PC-9 (cell line): ENCODE measurements at places on chromosomes 7 and 10. TPM values are rescaled to one million over a fixed set of nuclear protein-coding genes. Genes with fewer than 3 reads are reported as not detected.

CYP3A5 gene
- total RNA-seq, result 2.0 and 3.2 TPM in 2 replicates

VSTM2A gene
- total RNA-seq, result not detected in 2 replicates

TSPAN33 gene
- total RNA-seq, result 5.8 and 9.6 TPM in 2 replicates

CADPS2 gene
- 9.9 and 11.9 TPM in 2 replicates for total RNA-seq

ZNF853 gene
- total RNA-seq, result 7.9 and 13.5 TPM in 2 replicates

IGF2BP3 gene
- 132 and 139 TPM in 2 replicates for total RNA-seq

TMEM139 gene
- total RNA-seq, result 89.7 and 131 TPM in 2 replicates

SPDYE6 gene
- total RNA-seq, result not detected in 2 replicates

CALML3 gene
- total RNA-seq, result not detected in 2 replicates

PDCD4 gene
- 92.4 and 96.4 TPM in 2 replicates for total RNA-seq

LIPF gene
- total RNA-seq, result not detected in 2 replicates

FAM25A gene
- 8.2 and 11.4 TPM in 2 replicates for total RNA-seq

TMEM236 gene
- 0.20 and 0.24 TPM in 2 replicates for total RNA-seq

SPDYE3 gene
- total RNA-seq, result not detected in 2 replicates

EPHA1 gene
- total RNA-seq, result 35.5 and 39.3 TPM in 2 replicates

CHCHD2 gene
- 978 and 1,041 TPM in 2 replicates for total RNA-seq

SORCS1 gene
- total RNA-seq, result not detected in 2 replicates

MBL2 gene
- not detected in 2 replicates for total RNA-seq

EVX1 gene
- total RNA-seq, result not detected in 2 replicates

DEPP1 gene
- 13.2 and 15.1 TPM in 2 replicates for total RNA-seq

DIP2C gene
- 0.83 and 1.1 TPM in 2 replicates for total RNA-seq

MDFIC gene
- total RNA-seq, result 38.9 and 39.8 TPM in 2 replicates

PAX4 gene
- not detected in 2 replicates for total RNA-seq

VSTM4 gene
- total RNA-seq, result not detected in 2 replicates

CYP3A4 gene
- not detected in 2 replicates for total RNA-seq

GPR26 gene
- total RNA-seq, result not detected in 2 replicates

FXYD4 gene
- total RNA-seq, result not detected in 2 replicates

RAB11FIP2 gene
- total RNA-seq, result 6.0 and 6.5 TPM in 2 replicates

CRYGN gene
- 1.0 and 1.2 TPM in 2 replicates for total RNA-seq

RHOBTB1 gene
- 5.2 and 7.8 TPM in 2 replicates for total RNA-seq

GIMAP8 gene
- not detected in 2 replicates for total RNA-seq

HOXA5 gene
- 0.63 and 1.0 TPM in 2 replicates for total RNA-seq

BAMBI gene
- total RNA-seq, result 3.3 and 4.5 TPM in 2 replicates

BLNK gene
- total RNA-seq, result 0.98 and 1.0 TPM in 2 replicates

CRPPA gene
- 8.0 and 9.2 TPM in 2 replicates for total RNA-seq

MMP21 gene
- total RNA-seq, result not detected in 2 replicates

LRIT2 gene
- total RNA-seq, result not detected in 2 replicates

ZNF92 gene
- 4.1 and 4.4 TPM in 2 replicates for total RNA-seq
